ENCODE measurements at places on chromosomes 5 and 9.

DNA sequence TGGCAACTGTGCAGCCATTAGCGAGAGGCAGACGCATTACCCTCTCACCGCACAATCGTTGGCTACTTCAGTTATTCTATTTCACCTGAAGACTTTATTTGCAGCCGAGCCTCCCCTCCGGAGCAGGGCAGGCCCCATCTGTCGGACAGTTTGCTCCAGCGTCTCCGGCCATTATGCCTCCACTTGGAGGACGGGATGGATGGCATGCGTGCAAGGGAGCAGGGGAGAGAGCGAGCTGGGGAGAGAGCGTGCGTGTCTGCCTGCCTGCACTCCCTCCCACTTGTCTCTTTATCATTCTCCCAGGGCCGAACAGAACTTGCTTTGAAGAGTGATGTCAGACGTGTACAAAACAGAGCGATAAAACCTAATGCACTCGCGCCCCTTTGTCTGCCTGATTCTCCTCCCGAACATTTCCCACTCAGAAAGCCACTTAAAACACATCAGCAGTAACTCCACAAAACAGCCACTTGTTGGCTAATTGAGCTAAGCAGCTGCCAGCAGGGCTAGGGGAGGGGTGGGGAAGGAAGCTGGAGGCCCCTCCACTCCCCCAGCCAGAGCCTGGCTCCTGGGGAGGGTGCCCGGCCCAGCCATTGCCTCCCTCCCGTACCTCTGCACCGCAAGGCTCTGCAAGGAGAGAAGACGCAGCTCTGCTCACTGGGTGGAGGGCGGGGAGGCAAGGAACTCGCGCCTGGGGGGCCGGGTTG lies 43.4 kb upstream of the FUBP3 start:
- no peak overlapping the region for H3K27ac ChIP-seq
- H3K36me3 ChIP-seq: no peaks in the 10 kb centered on the region
- peaks cover 2% of the 10 kb centered on the region for H3K4me1 ChIP-seq
- no peak overlapping the region for H3K4me3 ChIP-seq

DNA sequence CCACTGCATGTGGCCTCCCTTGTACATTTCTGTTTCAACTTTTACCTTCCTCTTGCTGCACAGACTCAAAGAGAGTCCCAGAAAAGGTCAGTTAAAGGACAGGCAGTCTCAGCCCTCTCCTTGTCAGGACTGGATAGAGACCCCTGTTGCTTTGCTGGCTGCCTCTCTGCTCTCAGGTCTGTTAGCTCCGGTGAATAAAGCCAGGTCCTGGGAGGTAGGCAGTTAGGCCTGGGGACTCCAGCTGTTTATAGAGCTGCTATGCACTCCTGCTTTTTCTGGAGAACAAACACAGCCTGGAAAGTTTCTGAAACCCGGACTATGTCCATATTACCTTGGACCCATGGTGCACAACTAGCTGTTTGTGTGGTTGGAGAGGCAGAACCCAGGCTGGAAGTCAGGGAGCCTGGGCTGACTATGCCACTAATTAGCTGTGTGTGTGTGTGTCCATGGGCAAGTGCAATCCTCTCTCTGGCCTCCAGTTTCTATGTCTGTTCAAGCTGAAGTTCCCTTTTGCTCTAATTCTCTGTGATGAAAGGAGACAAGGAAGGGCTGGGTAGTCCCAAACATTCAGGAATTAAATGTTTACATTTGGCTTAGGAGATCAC lies 42.9 kb downstream of the GLRA1 start:
- no peak for DNase-seq
- H3K27ac ChIP-seq: no peak overlapping the region
- no peaks in the 10 kb centered on the region for H3K27me3 ChIP-seq
- H3K4me3 ChIP-seq: no peak overlapping the region
- H3K4me1 ChIP-seq: no peaks in the 10 kb centered on the region

DNA sequence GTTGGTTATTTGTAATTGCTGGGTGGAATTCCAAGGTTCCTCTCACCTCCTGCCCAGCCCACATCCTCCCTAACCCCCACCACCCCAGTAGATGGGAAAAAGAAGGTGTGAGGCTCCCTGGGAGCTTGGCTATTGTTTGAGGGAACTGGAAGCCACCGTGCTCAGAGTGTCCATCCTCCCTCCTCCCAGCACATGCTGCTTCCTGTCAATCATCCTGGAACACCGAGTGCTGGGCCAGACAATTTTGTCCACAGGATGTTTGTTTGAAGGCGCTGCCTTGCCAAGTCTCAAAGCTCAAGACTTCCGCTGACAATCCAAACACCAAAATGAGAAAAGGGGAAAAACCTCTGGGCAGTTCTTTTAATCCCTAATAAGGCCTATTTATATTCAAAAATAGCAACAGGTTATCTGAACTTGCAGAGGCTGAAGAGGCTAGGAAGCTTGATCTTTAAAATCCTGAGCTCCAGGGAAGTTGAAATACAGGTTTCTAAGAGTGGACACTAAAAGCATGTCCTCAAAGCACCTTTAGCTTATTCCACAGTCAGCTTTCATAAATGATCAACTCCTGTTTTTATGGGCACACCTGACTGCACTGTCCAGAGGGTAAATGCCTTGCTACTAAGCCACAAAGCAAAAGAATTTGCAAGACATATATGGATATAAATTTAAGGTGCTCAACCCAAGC lies 286.7 kb downstream of the NFIB start:
- no peaks in the 10 kb centered on the region for H3K27me3 ChIP-seq
- H3K27ac ChIP-seq: peak overlapping the region; percentile 65
- no peak overlapping the region for H3K4me3 ChIP-seq
- peak; percentile 73 for DNase-seq
- H3K36me3 ChIP-seq: no peaks in the 10 kb centered on the region
- H3K4me1 ChIP-seq: peaks cover 29% of the 10 kb centered on the region

- H3K27ac ChIP-seq: no peak overlapping the region
- H3K27me3 ChIP-seq: no peaks in the 10 kb centered on the region
- no peaks in the 10 kb centered on the region for H3K4me1 ChIP-seq
- H3K4me3 ChIP-seq: no peak overlapping the region
- no peak for DNase-seq
Observed at GRCh38 chr5:95530416-95530815, 24.4 kb downstream of the SKIC3 start.

DNA sequence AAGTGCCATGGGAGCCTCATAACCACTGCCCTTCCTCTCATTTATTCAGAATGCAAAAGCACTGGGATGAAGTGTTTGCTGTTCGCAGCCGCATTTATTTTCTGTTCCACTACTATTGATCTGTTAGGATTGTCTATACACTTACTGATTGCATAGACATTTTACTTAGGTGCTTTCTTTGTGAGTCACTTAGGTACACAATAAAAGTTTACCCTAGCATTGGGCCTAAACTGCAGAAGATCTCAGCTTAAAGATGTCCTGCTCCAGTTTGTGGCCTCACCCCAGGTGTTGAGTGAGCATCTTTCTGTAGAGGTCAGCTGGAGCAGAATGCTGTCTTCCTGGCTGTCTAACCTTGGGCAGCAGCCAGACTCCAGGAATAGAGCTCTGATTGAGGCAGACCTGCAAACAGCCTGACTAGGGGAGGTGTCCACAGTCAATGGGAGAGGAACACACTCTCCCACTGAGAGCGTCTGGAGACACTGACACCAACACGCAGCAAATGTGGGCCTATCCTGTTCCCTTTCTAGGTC lies 54.0 kb downstream of the GPR21 start:
- DNase-seq: no peak
- peaks cover 22% of the 10 kb centered on the region for H3K36me3 ChIP-seq
- no peak overlapping the region for H3K4me3 ChIP-seq
- no peak overlapping the region for H3K27ac ChIP-seq

DNA sequence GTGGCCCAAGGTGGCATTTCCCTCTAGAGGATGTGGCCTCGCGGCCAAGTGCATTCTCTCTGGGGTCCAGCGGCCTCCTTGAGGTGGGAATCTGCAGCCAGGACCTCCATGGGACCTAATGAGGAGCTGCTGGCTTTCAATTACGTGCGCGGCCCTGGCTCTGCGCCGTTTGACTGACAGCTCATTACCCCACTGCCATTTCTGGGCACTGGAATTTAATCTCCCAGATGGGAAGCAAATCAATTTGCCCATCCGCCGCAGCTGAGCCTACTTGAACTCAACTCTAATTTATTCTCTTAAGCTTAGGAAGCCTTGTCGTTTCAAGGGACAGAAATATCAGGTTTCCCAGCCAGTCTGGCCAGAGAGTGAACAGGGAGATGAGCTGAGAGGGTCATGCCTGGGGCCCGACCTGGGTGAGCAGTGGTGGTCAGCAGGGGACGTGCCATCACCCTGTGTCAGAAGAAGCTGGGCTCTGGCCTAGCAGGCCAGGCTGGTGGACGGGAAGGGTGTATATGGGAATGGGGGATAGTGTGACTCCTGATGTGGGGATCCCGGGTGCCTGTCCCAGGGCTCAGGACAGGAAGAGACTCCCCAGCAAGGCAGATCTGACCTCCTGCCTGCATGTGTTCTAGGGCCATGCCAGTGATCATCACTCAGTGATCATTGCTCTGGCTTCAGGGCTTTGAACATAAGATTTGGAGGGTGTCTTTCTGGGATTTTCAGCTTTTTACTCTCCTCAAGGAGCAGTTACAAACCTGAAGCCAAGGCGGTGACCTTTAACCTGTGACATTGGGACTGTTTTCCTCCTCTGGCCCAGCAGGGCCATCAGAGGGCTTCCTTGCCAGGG lies 69.7 kb downstream of the MACROH2A1 start:
- no peak overlapping the region for H3K4me3 ChIP-seq
- H3K27ac ChIP-seq: no peak overlapping the region
- H3K27me3 ChIP-seq: no peaks in the 10 kb centered on the region
- no peak for DNase-seq
- H3K36me3 ChIP-seq: peaks cover 36% of the 10 kb centered on the region

DNA sequence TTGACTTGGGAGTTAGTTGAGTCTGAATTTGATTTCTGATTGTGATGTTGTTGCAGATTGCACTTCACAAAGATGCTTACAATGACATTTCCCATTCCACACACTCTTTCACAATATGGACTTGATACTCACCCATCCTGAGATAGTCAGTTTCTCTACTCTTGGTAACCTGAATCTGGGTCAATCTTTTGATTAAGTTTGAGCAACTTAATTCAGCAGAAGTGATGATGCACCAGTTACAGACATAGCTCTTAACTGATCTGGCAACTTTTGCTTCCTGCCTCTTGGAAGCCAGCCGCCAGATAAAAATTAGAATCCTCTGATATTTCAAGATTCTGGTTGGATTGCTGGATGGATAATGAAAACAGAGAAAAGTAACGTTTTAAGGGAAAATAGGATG lies 79.7 kb upstream of the OSMR start:
- no peaks in the 10 kb centered on the region for H3K4me1 ChIP-seq
- no peak overlapping the region for H3K27ac ChIP-seq
- H3K4me3 ChIP-seq: no peak overlapping the region
- no peaks in the 10 kb centered on the region for H3K36me3 ChIP-seq

DNA sequence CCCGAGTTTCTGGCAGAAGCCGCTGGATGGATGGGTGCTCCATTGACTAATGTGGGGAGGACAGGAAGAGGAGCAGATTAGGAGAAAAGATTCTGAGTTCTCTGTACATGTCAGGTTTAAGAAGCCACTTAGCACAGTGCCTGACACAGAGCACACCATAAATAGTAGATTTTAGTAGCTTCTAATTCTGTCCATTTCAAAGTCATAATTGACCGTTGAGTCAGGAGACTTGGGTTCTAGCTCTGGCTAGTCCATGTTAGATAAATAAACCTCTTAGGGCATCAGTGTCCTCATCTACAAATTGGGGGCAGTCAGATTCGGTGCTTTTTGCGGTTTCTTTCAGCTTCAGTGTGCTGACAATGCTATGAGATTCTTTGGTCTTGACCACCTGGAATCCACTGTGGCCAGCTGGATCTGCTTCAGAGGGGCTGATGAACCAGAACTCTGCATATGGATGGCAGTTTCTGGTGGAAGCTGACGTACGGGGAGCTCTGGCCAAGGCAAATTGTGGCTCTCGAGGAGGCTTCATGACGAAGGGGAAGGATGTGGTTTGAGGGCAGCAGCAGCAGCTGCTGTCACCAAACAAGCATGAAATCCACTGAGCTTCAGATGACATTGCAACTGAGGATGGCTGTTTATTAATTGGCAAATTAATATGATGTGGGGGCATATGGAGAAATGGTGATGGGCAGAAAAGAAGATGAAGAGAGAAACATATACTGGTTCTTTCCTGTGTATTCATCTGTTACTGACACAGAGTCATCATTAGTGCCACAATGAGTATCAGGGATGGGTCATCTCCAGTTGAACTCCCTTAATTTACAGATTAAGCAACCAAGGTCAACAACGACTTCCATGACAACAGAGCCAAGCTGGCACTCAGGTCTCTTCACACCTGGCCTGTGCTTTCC lies 134.4 kb downstream of the AOPEP start:
- H3K4me1 ChIP-seq: peaks cover 16% of the 10 kb centered on the region
- H3K27ac ChIP-seq: no peak overlapping the region
- DNase-seq: peak; percentile 41
- no peaks in the 10 kb centered on the region for H3K36me3 ChIP-seq

GRCh38 chr5:104084896-104085295 lies 522.3 kb upstream of the NUDT12 start:
- H3K27me3 ChIP-seq: no peaks in the 10 kb centered on the region
- DNase-seq: no peak

- peak overlapping the region; percentile 63 for H3K4me3 ChIP-seq
- DNase-seq: peak; percentile 60
- H3K27me3 ChIP-seq: no peaks in the 10 kb centered on the region
- H3K36me3 ChIP-seq: peaks cover 36% of the 10 kb centered on the region
Observed at GRCh38 chr9:35726931-35727330, 5.1 kb downstream of the TLN1 start.

- H3K27ac ChIP-seq: no peak overlapping the region
- no peak overlapping the region for H3K4me3 ChIP-seq
- no peaks in the 10 kb centered on the region for H3K27me3 ChIP-seq
- no peak for DNase-seq
Observed at GRCh38 chr9:113966394-113966793, 90.3 kb downstream of the ZNF618 start.

GRCh38 chr9:136020206-136020605 lies 59.0 kb upstream of the UBAC1 start:
- H3K4me3 ChIP-seq: no peak overlapping the region
- H3K27me3 ChIP-seq: no peaks in the 10 kb centered on the region
- H3K27ac ChIP-seq: no peak overlapping the region

- no peaks in the 10 kb centered on the region for H3K36me3 ChIP-seq
- H3K4me1 ChIP-seq: no peaks in the 10 kb centered on the region
Observed at GRCh38 chr5:138065102-138065501, 18.7 kb upstream of the WNT8A start.

Measured in upper lobe of left lung (tissue), 6 donors.